ENCODE measurements at places on chromosomes 4 and X. TPM values are rescaled to one million over a fixed set of nuclear protein-coding genes. Genes with fewer than 3 reads are reported as not detected.

HERC5 gene
- not detected for total RNA-seq

DNA sequence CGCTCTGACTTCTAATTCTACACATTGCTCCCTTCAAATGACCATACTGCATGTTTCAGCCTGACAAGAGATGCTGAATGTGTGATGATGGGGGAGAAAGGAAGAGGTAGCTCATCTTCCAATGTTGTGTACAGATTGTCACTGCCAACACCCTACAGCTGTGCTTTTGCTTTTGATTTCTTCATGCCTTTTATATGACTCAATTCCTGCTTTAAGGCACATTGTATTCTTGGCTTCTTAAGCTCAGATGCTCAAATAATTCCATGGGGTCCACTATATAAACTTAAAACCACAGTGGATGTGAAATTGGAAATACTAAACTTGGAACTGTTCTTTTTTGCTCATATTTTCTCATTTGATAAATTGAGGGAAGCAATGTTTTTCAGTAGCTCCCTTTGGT is 183.2 kb upstream of the WDFY3 start:
- no peaks in the 10 kb centered on the region for H3K36me3 ChIP-seq
- no peak overlapping the region for H3K4me3 ChIP-seq
- H3K4me1 ChIP-seq: peaks cover 15% of the 10 kb centered on the region
- no peak overlapping the region for H3K27ac ChIP-seq
- H3K27me3 ChIP-seq: no peaks in the 10 kb centered on the region
- DNase-seq: no peak

TEX13B gene
- total RNA-seq: not detected

DNA sequence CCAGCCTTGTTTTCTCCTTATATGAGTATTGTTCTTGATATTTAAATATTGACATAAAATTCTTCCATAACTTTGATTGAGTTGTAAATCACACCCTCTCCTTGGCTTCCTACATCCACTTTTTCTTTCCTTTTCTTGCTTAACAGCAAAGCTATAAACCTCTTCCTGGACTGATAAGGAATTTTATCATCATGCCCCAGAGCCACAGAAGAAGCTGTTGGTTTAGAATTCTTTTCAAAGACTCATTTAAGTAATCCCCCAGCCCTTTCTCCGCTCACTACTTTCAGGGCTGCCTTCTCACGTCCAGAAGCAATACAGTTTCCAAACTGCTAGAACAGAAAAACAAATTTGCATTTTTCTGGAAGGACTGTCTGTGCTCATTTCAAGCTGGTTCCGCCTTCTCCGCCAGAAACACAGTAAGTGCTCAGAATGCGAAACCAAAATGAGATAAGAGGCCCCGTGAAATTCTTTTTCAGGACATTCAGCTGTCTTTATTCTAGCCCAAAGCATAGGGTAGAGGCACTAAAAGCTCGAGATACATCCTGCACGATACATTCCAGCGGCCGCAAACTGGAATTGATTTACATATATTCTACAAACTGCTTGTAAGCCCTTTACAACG is 849 bp downstream of the MID1 start:
- peaks cover 53% of the 10 kb centered on the region for H3K4me1 ChIP-seq
- H3K4me3 ChIP-seq: peak overlapping the region; percentile 97
- DNase-seq: no peak
- H3K27ac ChIP-seq: peak overlapping the region; percentile 96
- no peaks in the 10 kb centered on the region for H3K36me3 ChIP-seq

DNA sequence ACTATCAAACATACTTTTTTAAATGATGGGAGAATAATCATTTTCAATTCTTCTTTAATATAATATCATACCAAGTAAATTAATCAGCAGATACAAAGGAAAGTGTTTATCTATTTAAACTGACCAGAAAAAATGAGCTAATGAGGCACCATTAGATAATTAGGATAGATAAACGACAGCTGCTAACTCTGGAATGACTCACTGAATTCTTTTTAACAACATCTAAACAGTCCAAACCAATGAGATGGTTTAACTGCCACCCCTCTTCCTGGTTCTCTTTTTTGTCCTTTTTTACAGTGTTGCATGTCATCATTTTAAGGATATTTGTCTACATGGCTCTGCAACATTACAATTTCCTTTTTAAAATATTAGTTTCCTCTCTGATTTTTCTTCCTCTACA is 41.6 kb downstream of the UNC5C start:
- H3K4me1 ChIP-seq: no peaks in the 10 kb centered on the region
- DNase-seq: no peak
- no peaks in the 10 kb centered on the region for H3K27me3 ChIP-seq
- H3K27ac ChIP-seq: no peak overlapping the region

GRCh38 chrX:53483416-53483815 is 49.2 kb upstream of the HSD17B10 start:
- H3K27me3 ChIP-seq: peaks cover 12% of the 10 kb centered on the region
- H3K36me3 ChIP-seq: no peaks in the 10 kb centered on the region
- DNase-seq: no peak

EMCN gene
- total RNA-seq: 0.66 TPM

GPR34 gene
- not detected for total RNA-seq

AREG gene
- 0.32 TPM for total RNA-seq

- H3K27me3 ChIP-seq: no peaks in the 10 kb centered on the region
- no peak overlapping the region for H3K4me3 ChIP-seq
- no peak overlapping the region for H3K27ac ChIP-seq
- no peaks in the 10 kb centered on the region for H3K36me3 ChIP-seq
- DNase-seq: no peak
- peaks cover 51% of the 10 kb centered on the region for H3K4me1 ChIP-seq
Measured at GRCh38 chr4:41069257-41069656, 145.1 kb downstream of the APBB2 start.

DNA sequence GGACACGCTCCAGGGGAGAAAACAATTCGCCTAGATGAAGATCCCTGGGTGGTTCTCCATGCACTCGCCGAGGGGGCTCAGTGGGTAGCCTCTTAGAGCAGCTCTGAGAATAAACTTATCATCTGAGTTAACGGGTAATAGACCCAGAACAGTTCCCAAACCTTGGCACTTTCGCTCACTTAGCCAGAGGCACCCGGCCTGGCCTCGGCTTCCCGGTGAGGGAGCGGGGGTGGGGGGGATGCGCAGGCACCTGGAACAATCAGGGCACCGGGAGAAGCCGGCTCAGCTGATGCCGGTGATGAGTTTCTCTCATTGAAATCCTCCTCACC is 405 bp upstream of the ZAR1 start:
- no peaks in the 10 kb centered on the region for H3K4me1 ChIP-seq
- no peak for DNase-seq
- H3K27ac ChIP-seq: no peak overlapping the region
- H3K36me3 ChIP-seq: no peaks in the 10 kb centered on the region
- peaks cover 40% of the 10 kb centered on the region for H3K27me3 ChIP-seq

DNA sequence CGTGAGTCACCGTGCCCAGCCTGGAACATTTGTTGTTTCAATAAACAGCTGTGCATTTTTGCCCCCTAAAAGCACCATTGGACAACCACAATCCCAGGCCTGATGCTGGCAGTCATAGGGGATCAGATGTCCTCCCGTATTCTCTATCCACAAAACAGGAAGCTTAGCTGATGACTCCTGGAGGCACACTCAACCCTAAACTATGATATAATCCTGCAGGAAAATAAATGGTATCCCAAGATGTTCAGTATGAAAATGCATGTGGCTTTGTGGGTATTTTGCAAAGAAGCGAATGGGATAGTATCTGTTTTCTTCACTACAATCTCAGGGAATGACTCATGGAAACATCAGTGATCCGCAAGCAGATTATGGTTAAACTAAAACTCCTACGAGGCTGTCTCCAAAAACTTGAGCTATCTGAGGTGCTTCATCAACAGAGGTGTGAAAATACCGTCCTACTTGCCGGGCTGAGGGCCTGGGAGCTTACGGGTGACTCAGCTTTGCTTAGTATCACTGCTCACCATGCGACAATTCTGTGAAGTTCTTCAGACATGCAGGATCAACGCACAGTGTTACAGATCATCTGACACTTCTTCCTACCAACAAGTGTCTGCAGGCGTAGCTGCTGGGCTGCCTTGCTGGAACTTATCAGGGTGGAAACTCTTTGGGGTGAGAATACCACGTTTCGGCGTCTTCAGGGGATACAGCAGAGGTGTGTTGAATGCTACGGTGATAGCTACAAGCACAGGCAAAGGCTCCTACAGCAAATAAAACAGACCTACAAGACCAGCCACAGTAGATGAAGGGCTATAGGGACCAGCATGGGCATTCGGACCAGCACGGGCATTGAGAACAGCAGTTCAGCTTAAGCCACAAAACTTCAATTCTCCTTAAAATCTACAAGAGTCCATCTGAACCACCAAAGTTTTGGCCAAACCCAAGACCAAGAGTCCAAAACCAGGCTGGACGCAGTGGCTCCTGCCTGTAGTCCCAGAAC is 148.5 kb downstream of the DHRSX start:
- H3K4me1 ChIP-seq: peaks cover 35% of the 10 kb centered on the region
- peak overlapping the region; percentile 74 for H3K27ac ChIP-seq
- H3K27me3 ChIP-seq: peaks cover 2% of the 10 kb centered on the region

- H3K27me3 ChIP-seq: no peaks in the 10 kb centered on the region
- H3K36me3 ChIP-seq: no peaks in the 10 kb centered on the region
- no peak overlapping the region for H3K27ac ChIP-seq
- no peak for DNase-seq
- H3K4me1 ChIP-seq: no peaks in the 10 kb centered on the region
Measured at GRCh38 chrX:37712458-37712857, 26.9 kb downstream of the XK start.

NOX1 gene
- not detected for total RNA-seq

Measured in HFFc6 (cell line).